ENCODE measurements at places on chromosomes 7 and 10.

DNA sequence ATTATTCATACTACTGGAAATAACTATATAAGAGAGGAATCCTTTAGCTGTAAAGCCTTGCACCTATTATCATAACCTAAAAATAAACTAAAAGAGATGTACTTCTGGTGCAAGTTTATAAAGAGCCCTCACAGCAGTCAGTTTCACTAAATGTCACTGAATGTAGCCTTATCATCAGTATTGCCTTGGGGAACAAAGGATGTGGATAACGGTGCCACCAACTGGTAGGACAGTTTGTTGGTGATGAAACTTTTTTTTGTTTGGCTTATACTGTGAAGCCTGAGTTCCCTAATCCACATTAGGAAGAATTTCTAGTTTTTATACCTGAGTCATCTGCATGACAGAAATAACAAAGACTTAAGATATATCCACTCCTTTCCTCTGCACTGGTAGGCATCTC, 117.9 kb upstream of the COL1A2 start:
- DNase-seq, result no peak

- no peak for DNase-seq
Observed at GRCh38 chr7:82273886-82274285, 169.7 kb downstream of the CACNA2D1 start.

- no peak for DNase-seq
Observed at GRCh38 chr10:7606951-7607404, 59.8 kb downstream of the ITIH5 start.

DNA sequence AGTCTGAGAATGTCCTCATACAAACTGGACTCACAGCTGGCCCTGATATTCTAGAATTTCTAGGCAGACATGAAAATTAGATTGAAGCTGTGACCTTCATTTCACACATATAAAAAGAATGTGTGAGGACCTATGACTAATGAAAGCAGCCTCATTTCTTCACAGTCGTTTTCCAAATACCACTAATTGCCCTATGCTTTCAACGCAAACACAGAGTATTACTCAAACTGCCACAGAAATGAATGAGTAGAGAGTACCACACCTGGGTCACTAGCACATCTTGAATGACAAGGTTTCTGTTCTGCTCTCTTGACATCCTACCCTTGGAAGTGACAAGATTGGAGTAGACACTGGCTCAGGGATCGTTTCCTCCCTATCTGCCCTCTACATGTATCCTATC, 142.4 kb downstream of the C1GALT1 start:
- DNase-seq, result no peak

GRCh38 chr10:89404104-89405047, 10.0 kb upstream of the IFIT5 start:
- no peak for DNase-seq

DNA sequence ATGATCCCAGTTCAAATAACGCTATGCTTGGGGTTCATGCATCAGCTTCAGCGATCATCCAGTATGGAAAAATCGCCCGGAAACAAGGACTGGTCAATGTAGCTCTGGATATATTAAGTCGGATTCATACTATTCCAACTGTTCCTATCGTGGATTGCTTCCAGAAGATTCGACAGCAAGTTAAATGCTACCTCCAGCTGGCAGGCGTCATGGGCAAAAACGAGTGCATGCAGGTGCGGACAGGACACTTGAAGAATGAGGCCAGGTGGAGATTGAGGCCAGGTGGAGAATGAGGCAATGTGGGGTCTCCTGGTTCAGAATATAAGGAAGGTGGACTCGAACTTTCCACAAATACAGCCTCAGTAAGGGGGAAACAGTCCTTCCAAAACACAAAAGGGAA, 105.8 kb downstream of the TRRAP start:
- DNase-seq, result peak; percentile 22

DNA sequence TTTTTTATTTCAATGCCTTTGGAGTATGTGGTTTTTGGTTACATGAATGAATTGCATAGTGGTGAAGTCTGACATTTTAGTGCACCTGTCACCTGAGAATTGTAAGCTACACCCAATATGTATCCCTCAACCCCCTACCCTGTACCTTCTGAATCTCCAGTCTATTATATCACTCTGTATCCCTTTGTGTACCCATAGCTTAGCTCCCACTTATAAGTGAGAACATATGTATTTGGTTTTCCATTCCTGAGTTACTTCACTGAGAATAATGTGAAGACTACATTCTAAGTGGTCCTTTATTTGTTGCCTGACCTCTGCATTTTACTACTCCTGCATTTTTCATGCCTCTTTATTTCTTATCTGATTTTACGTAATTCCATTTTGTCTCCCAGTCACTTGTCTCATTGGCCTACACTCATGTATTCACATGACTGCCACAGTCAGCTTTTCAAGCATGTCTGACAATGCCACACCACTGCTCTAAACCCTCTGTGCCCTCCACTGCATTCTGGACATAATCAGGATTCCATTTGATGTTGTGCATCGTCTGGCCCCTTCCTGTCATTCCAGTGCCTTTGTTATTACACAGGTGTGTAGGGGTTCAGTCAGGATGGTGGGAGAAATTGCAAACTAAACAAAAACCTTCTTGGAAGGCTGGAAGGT, 1325.5 kb downstream of the XPNPEP1 start:
- DNase-seq, result no peak

DNA sequence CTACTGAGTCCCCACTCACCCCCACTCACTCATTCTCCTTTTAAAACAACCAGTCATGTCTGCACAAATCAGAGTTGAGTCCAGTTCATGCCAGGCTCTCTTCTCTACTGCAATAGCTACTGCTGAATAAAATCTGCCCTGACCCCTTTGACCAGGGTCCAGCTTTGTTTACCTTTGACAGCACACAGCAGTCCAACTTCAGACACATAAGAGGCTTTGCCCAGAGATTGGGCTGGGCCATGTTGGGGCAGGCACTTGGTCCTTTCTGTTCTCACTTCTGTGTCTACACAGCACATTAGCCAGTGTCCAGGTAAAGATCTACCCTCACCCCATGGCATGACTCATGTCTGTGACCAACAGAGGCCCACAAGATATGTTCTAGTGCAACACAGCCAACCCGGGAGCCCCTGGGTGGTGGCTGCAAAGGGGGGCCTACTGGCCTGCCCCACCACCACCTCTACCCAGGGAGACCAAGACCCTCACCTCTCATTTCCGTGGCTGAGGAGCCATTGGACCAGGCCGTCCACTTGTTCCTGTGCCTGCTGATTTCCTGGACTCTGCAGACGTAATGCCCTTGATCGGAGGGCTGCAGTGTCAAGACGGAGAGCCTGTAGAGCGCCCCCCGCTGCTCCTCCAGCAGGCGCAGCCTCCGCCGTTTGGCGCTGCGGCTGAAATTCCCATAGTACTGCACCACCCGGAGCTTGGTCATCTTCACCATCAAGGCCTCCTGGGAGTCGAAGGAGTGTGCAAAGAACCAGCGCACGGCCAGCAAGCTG, 8.0 kb downstream of the VSTM4 start:
- no peak for DNase-seq

- peak; percentile 31 for DNase-seq
Observed at GRCh38 chr10:123526356-123527064, 139.6 kb upstream of the GPR26 start.

- no peak for DNase-seq
Observed at GRCh38 chr10:47139121-47139520, 160.9 kb upstream of the GDF10 start.

GRCh38 chr7:50627824-50628361, 62.7 kb upstream of the DDC start:
- no peak for DNase-seq

DNA sequence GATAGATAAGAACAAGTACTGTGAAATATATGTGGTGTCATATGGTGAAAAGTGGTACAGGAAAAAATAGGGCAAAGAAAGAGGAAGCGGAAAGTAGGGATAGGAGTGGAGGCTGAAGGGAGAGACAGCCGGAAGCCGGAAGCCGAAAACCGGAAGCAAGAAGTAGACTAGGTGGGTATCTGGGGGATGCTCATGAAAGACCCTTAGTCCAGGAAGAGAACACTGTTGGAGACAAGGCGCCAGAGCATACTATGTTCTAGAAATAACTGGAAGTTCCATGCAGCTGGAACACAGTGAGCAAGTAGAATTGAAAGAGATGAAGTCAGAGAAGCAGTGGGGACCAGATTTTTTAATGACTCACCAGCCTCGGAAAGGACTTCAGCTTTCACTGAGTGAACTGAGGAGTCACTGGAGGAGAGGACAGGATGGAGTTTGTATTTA, 22.5 kb downstream of the ST8SIA6 start:
- no peak for DNase-seq

GRCh38 chr7:127844707-127845331, 186.4 kb downstream of the LRRC4 start:
- peak; percentile 51 for DNase-seq

DNA sequence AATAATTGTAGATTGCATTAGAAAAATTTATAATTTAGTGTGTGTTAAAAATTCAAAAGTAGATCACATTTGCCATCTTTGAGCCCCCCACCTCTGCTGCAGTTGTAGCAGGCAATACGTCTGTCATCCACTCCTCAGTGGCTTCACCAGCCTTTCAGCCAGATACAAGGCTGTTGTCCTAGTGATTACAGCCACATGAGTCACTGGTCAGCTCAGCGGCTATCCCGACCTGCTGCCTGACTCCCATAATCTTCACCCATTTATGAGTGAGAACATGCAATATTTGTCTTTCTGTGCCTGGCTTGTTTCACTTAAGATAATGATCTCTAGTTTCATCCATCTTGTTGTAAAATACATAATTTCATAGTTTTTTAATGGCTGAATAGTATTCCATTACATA, 9.2 kb downstream of the OR2A5 start:
- DNase-seq, result no peak

DNA sequence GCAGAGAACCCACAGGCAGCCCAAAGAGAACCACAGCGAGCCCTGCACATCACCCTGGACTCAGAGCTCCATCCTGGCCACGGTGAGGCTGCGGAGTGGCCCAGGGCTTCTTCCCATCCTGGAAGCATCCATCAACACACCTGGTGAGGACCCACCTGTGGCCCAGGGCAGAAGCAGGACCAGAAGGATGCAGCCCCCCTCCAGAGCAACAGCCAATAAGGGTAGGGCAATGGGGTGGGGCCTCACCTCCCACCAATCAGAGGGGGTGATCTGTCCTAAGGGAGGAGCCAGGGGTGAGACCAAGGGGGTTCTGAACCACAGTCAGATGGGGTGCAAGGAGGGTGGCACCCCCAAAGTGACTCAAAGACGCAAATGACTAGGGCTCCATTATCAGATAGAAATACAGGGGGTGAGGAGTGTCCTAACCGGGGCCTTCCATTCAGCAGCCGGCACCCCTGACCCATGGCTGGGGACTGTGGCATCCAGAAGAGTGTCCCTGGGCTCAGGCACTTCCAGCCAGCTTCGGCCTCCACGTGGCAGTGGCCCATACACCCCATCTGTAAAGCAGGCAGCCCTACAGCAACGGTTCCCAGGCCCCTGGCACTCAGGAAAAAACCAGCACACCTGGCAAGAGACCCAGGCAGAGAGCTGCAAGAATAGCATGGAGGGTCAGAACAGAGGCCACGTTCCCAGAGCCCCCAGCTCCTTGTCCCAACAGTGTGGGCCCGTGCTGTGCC, 36.9 kb downstream of the STK32C start:
- no peak for DNase-seq

DNA sequence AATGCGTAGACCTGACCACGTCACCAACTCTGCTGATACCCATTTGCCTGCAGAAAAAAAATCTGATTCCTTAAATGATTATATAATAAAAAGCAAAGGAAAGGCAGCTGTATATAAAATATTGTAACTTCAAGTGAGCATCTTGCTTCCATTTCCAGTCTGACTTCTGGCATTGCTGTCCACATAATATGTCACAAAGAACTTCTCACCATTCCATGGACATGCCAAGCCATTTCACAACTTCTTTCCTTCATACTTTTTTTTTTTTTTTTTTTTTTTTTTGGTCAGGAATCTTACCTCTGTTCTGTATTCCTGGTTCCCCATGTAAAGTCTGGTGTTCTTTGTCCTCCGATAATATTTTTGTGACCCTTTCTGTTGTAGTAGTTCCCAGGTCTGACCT, 165.5 kb downstream of the SND1 start:
- DNase-seq, result no peak

- no peak for DNase-seq
Observed at GRCh38 chr7:135856356-135857144, 107.9 kb upstream of the FAM180A start.

- no peak for DNase-seq
Observed at GRCh38 chr7:27665531-27665930, 2.8 kb upstream of the HIBADH start.

GRCh38 chr7:29987811-29988317, 1.7 kb downstream of the SCRN1 start:
- DNase-seq, result no peak

DNA sequence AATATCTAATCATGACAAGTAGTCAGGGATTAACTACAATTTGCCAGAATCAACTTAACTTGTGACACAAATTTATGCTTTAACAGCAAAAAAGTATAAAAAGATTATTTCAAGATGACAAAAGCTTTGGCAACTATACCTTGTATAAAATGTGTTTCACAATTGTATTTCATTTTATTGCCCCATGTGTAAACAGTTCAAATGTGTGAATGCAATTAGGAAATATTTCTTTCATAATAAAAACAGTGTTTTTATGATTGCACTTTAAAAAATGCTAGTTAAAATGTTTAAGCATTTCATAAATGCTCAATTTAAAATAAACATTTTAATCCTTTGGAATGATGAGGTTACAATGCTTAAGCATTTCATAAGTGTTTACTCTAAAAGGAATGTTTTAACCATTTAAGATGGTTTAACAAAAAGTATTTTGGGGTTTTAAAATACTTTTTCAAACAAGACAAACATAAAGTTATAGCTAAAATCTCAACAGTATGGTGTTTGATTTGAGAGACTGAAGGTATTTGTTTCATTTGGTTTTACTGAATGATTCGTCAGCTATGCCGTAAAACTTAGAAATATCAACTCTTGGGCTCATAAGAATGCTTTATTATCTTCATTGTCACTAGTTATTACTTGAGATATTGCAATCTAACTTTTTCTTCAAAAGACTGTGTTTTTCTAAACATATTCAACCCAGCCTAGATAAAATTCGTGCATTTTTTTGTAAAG, 50.1 kb downstream of the SFTPD start:
- DNase-seq, result no peak
